ENCODE measurements at places on chromosomes 4 and X.

- no peak for DNase-seq
Measured at GRCh38 chrX:13579661-13580060, 10.3 kb downstream of the EGFL6 start.

DNA sequence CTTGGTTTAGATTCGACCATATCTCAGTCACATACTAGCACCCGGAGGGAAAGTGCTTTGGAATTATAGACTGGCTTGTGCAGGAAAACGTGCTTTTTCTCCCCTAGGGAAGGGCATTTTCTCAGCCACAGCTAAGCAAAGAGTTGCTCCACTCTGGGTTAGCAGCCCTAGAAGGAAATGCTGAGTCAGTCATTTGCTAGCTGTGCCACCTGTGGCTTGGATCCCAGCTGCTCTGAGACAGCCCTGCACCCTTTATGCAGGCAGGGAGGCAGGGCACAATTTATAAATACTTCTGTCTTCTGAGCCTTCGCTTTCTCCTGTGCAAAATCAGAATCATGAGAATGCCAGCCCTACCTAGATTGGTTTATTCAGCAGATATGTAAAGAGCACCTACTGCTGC is 1.3 kb upstream of the USP51 start:
- DNase-seq, result no peak

DNA sequence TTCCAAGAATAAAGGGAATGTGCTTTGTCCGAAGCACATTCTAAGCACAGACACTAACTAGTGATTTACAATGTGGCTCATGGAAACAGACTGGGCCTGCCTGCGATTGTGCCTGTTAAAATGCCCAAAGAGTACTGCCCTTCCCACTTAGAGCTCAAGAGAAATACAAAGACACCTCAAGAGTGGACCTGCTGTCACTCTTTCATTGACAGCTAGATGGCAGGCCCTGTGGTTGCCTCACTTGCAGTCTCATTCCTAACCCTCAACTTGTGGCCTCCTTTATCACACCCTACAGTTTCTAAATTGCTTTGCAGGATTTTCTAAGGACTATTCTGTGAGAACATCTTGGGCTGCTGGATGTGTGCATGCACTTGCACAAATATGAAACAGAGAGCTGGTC is 331.0 kb upstream of the EMCN start:
- DNase-seq, result no peak

DNA sequence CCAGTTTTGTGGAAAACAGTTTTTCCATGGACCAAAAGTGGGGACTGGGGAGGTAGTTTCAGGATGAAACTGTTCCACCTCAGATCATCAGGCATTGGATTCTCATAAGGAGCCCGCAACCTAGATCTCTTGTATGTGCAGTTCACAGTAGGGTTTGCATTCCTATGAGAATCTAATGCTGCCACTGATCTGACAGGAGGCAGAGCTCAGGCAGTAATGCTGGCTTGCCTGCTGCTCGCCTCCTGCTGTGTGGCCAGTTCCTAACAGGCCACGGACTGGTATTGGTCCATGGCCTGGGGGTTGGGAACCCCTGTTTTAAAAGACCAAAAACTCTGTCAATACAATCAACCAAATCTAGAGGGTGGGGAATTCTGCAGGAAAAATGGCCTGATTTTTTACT is 100.0 kb upstream of the EOLA2 start:
- DNase-seq, result no peak

GRCh38 chr4:143502231-143502630 is 11.3 kb upstream of the SMARCA5 start:
- DNase-seq, result no peak

GRCh38 chr4:164229255-164229654 is 524.7 kb upstream of the SMIM31 start:
- no peak for DNase-seq

- no peak for DNase-seq
Measured at GRCh38 chr4:170818786-170819185, 729.0 kb upstream of the AADAT start.

GRCh38 chr4:169050284-169050683 is 40.2 kb upstream of the CBR4 start:
- DNase-seq, result no peak

DNA sequence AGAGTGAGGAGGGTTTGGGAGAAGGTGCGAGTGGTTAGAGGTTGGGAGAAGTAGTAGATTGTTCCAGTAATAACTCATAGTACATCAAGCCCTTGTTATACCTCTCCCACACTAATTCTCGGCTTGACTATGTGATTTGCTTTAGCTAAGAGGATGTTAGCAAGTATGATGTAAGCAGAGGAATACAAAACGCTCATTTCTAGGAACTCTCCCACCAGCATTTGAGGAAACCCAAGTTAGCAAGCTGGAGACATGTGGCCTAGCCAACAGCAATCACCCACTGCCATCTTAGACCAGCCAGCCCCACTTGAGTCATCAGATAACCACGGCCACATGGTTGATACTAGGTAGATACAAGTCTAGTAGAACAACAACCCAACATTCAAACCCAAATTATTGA is 14.2 kb downstream of the FTHL17 start:
- DNase-seq, result no peak
